Hindlimb muscle (tissue), 1 donor: ENCODE measurements at places on chromosomes 12 and 14.
A peak's percentile ranks its signal among the peaks of the same experiment; 100 is the strongest.

GRCh38 chr12:127070515-127071157 is 1196.3 kb upstream of the TMEM132C start:
- DNase-seq = no peak

DNA sequence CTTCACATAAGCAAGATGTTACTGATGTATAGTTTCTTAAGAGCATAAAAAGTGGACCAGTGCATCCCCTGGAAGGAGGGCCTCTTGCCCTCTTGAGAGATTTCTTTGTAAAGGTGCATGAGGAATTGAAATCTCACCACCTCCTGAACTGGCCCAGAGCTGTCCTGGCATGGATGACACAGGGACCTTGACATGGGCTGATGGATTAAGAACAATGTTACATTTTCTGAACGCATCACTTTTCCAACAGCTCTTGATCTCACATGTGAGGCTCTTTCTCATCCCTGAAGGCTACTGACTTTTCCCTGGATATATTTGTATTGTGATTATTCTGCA is 360.4 kb downstream of the RGS6 start:
- no peak for DNase-seq

GRCh38 chr14:91897106-91897701 is 29.9 kb upstream of the TC2N start:
- DNase-seq = no peak

DNA sequence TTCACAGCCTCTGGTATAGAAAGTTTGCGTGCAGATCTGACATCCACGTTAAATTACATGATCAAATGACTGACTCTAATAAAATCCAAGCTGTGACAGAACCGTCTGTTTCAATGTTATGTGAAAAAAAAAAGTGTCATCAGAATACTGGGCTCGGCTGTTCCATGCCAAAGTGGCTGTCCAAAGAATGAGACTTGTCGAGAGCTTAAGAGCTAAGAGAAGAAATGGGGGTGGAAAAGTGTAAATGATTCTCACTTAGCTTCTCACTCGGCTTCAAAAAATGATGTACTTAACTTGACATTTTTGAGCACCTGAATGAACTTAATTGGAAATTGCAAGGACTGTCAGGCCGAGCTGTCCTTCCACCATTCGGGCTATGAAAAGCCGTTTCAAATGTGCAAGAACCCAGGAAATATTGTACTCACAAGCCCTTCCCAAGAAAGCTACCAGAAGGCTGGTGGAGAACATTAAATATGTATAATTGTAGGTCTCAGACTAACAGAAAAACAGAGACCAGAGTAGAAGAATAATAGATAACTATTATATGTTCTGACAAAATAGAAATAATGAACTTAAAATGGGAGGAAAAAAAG is 78.0 kb downstream of the DIO3 start:
- no peak for DNase-seq

GRCh38 chr12:132419631-132420246 is 70.2 kb upstream of the FBRSL1 start:
- DNase-seq = no peak

DNA sequence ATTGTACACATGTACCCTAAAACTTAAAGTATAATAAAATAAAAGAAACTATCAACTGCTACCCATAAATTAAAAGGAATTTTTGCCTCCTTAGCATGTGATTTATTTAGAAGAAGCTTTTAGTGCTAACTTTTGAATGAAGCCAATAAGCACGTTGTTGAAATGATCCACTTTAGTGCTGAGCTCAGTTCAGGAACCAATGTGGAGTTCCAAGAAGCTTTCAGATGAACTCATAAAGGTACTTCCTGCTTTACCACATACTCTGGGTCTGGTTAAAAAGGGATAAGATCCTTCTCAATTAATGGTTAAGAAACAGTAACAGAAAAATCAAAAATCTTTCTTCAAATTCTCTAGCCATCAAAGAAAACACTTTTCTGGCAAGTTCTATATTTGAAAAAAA is 39.4 kb downstream of the TMTC1 start:
- DNase-seq = no peak

- no peak for DNase-seq
Measured at GRCh38 chr14:94620597-94620996, 8.4 kb downstream of the SERPINA3 start.

DNA sequence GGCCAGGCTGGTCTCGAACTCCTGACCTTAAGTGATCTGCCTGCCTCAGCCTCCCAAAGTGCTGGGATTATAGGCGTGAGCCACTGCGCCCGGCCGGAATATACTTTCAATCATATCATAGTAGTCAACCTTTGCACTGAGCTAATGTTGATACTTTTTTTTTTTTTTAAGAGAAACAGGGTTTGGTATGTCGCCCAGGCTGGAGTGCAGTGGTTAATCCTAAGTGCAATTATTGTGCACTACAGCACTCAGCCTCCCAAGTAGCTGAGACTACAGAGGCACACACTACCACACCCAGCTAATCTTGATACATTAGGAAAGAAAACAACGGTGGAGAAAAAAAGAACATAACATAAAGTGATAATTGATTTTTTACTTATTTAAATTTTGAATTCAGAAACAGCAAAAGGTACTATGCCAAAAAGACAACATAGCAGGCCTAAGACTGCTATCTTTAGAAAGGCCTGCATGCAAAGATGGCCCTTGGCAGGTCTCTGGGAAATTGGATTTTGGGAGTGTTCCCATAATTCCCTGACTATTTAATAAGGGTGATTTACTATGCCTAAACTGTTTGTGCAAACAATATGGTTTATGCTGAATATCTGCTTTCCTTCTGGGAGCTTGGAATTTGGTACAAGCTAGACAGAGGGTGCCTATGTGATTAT is 15.5 kb downstream of the BTBD7 start:
- DNase-seq = no peak

GRCh38 chr12:114611145-114612018 is 72.6 kb downstream of the TBX3 start:
- no peak for DNase-seq

DNA sequence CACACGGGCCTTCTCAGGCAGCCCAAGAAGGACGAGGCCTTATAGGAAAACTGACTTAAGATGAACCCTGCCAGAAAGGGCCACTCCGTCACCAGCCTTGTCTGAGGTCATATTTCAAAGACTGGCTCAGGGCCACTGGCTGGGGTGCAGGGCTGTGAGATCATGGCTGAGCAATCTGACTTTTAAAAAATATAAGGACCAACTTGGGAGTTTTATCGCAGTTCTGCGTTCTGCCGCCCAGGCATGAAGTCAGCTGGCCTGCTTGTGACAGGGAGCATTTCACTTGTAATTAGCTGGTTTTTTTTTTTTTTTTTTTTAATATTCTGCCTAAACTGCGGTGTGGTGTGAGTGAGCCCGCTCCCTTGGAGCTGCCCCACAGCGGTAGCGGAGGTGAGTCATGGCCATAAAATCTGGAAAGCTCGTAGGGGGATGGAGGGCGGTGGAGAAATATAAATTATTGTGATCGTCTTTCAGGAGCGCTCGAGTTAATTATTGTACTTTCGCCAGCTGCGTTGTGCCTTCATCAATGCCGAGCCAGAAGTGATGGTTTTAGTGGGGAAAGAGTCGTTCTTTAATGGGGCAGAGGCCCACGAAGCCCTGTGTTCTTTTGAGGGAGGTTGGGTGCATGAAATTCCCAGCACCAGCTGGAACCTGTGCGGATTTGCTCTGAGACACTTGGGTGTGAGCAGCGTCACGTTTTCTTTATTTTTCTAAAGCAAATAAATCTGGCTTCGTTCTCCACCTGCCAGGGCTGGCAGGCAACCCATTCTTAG is 231.9 kb downstream of the C12orf75 start:
- DNase-seq = peak; percentile 30

DNA sequence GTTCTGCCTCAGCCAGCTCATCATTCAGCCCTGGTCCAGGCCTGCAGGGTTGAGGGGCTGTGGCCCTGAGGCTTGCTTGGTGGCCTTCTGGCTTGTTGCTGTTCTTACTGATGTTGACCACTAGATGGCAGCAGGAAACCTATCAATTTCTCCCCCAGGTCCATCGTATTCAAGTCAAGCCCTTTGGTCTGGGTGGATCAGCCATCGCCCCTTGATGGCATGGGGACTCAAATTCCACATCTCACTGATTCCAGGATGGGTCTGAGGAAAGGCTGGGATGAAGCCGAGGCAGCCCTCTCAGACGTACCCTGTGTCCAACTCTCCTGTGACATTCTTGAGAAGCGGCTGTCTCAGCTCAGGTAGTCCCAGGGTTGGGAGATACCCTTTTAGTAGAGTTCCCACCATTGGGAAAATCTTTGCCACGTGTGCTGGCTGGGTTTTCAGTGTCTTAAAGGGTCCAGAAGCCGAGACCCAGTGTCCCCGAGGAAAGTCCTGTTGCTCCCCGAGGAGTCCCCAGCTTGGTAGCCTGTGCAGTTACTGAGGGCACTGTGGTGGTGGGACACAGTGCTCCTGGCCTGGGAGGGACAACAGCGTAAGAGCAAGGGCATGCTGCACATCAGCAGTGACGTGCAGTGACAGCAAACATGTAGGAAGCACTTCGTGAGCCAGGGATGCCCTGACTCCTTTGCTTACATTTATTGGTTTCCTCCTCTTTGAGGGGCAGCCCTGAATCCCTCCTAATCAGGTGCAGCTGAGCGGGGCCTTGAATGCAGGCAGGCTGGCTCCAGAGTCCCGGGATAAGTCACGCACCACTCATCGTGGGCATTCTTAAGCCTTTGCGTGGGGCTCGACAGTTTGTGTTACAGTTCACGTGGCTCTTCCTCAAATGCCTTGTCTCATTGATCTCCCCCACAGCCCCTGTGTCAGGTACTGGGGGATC is 58.6 kb downstream of the TSPAN9 start:
- peak; percentile 78 for DNase-seq

GRCh38 chr12:57803319-57803893 is 15.1 kb downstream of the AVIL start:
- no peak for DNase-seq

GRCh38 chr12:109137055-109137454 is 20.7 kb downstream of the ACACB start:
- DNase-seq = no peak

DNA sequence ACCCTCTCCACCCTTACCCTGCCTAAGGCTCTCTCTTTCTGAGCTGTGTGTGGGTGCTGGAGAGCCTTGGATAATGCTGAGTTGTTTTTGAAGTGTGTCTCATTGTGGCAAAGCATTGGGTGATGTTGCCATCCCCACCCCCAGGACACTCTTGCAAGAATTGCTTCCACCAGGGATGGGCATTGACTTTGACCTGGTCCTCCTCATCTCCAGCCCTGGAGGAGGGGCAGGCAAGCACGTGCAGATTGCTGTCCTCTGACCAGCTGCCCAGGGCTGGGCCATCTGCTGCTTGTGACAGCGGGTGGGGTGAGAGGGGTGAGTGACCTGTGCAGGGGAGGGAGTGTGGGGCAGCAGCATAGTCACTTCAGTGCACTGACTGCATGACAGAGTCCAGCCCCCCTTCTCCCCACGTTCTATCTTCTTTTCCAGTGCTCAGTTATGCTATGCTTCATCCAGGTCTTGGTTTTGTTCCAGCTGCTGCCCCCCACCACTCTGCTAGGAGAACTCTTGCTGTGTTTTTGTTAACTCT is 26.2 kb downstream of the SUSD6 start:
- no peak for DNase-seq

GRCh38 chr14:38199739-38200138 is 8.0 kb upstream of the SSTR1 start:
- DNase-seq = no peak

DNA sequence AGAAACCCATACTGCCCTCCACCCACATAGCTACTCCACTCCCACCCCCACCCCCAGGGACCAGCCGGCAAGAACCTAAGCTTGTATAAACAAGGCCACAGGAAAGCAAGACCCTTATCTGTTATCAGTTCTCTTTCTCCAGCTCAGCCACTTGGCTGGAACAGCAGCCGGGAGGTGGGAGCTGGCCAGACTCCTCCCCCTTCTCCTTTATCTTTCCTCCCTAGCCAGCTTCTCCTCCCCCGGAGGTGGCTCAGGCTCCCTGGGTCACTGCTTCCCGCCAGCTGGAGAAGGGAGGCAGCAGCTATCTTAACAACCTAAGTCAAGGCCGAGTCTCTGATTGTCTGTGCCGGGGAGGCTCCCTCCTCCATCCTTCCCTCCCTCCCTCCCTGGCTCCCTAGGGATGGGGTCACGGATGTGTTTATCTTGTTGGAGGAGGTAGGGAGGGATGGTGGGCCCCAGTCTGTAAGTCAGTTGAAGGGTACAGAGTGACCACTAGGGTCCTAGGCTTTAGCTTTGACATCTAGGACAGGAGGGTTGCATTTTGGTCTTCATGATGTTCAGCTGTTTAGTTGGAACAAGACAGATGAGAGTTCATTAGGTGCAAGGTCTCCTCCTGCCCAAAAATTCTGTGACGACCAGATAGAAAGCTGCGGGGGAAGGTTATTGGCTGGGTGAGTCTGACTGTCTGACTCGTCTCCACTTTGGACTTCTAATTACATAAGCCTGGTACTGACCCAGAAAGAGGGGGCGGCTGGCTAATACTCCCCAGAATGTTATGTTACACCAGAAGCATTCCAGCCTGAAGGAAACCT is 29.7 kb downstream of the ZFP36L1 start:
- no peak for DNase-seq

DNA sequence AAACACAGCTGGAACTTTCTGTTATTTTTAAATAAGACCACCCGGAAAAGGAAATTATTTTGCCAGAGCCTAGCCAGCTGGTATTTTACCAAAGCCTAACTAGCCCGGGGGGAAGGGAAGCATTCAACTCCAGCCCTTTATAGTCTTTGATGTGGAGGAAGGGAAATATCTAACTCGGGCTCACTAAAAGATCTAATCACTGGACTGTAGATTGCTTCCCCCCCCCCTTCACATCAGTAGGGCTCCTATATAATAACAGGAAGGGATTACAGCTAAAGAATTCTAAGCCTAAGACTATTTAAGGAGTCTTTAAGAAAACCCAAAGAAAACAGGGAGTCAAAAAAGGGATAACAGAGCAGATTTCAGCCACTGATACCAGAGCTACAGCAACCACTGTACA is 431.1 kb downstream of the KCNH5 start:
- DNase-seq = no peak

DNA sequence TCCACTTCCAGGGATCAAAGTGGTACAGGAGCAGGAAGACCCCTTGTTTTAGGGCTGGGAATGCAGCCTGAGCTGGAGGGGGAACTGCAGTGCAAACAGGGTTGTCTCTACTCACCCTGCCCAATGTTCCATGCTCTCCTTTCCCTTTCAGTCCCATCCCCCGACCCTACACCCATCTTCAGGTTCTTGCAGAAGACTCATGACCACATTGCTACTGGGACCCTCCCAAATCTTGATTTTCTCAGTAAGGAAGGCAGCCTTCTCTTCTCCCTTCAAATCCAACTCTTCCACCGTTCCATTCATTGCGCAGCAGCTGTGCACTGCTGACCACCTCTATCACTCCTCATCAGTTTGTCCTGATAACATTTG is 1.9 kb downstream of the SERPINA11 start:
- DNase-seq = no peak

DNA sequence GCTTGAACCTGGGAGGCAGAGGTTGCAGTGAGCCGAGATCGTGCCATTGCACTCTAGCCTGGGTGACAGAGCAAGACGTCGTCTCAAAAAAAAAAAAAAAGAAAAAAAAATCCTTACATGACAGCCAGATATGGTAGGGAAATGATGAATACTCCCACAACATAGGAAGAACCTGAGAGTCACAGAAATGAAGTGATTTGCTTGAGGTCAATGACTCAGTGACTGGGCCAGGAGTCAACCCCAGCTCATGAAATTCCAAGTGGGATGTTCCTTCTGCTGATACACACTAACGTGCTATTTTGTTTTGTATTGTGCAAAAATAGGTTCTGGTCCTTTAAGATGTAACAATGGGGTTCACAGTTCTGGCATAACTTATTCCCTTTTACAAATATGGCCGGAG is 9.0 kb downstream of the RHOF start:
- DNase-seq = no peak

GRCh38 chr14:68767248-68767645 is 25.6 kb downstream of the ZFP36L1 start:
- no peak for DNase-seq

- DNase-seq = peak; percentile 28
Measured at GRCh38 chr12:9118158-9118557, 2.4 kb upstream of the A2M start.
